RWPE1 (cell line): ENCODE measurements at places on chromosomes 5 and 9.

GRCh38 chr5:143139585-143139984, 263.9 kb downstream of the NR3C1 start:
- DNase-seq, result no peak

- DNase-seq, result no peak
Observed at GRCh38 chr9:102054811-102055210, 316.4 kb upstream of the GRIN3A start.

GRCh38 chr9:89236955-89237573, 58.4 kb upstream of the SHC3 start:
- DNase-seq, result no peak

DNA sequence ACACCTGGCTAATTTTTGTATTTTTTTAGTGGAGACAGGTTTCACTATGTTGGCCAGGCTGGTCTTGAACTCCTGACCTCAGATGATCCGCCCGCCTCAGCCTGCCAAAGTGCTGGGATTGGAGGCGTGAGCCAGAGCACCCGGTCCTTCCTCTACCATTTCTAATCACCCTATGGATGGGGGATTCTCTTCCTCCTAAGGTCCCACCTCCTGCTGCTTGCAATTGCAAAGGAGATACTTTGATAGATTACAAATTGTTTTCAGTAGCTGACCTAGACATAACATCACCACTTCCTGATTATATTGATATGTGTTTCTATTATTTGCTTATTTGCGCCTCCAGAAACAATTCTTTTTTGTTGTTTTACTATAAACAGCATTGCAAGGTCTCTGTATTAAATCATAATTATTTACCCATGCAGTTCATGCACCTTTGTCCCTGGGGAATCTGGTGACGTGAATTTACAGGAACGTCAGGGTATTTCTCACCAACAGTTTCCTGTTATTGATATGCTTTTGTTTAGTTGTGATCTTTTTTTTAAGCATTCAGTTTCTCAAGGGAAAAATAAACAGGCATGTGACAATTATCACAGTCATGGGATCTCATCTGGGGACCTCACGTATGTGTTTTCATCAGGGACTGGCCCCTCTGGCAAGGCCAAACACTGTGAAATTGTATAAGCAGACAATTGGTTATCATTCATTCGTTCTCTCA, 43.2 kb downstream of the ESM1 start:
- no peak for DNase-seq

DNA sequence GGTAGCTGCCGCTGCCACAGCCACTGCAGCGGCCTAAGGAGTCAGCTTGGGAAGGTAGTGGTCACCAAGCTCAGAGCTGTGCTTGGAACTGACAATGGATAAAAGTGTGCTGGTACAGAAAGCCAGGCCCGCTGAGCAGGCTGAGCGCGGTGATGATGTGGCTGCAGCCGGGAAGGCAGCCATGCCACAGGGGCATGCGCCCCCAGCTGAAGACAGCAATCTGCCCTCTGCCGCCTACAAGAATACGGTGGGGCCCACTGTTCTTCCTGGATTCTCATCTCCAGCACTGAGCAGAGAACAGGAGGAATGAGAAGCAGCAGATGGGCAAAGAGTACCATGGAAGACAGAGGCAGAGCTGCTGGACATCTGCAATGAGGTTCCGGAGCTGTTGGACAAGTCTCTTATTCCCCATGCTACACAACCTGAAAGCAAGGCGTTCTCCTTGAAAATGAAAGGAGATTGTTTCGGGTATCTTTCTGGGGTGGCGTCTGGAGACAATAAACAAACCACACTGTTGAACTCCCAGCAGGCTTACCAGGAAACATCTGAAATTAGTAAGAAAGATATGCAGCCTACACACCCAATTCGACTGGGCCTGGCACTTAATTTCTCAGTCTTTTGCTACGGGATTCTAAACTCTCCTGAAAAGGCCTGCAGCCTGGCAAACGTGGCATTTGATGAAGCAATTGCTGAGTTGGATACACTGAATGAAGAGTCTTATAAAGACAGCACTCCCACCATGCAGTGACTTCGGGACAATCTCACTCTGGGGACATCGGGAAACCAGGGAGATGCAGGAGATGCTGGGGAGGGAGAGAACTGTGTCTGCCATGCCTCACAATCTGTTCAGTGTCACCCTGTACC, 22.8 kb upstream of the ANKRD18A start:
- no peak for DNase-seq

- DNase-seq, result no peak
Observed at GRCh38 chr9:75907329-75907728, 16.9 kb downstream of the PCSK5 start.

- DNase-seq, result peak; percentile 41
Observed at GRCh38 chr5:179827680-179828079, 7.0 kb downstream of the SQSTM1 start.

DNA sequence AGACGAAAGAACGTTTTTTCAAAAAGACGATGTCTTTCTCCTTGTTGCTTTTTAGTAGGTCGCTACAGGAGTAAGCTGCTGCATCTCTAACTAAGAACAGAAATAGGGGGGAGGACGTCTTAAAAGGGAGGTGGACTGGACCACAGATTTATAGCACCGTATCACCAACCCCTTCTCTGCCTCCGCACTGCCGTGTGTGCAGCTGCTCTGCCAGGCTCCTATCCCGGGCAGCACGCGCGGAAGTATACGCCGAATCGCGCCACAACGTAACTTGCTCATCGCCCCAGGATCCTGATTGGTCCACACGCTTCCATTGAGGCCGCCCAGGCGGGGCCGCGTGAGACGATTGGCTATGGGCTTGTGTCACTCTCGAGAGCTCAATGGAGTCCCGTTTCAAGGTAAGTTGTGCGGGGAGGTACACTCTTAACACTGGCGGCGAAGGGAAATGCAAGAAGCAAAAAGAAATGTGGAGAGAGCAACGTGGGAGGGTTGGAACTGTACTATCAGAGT, at the start of gene ELAVL2:
TSS of gene ELAVL2 (minus strand) at position 121 of the 510 bp plus-strand sequence. CDS start 64,006 bp downstream, outside the sequence.
- DNase-seq, result peak; percentile 98

DNA sequence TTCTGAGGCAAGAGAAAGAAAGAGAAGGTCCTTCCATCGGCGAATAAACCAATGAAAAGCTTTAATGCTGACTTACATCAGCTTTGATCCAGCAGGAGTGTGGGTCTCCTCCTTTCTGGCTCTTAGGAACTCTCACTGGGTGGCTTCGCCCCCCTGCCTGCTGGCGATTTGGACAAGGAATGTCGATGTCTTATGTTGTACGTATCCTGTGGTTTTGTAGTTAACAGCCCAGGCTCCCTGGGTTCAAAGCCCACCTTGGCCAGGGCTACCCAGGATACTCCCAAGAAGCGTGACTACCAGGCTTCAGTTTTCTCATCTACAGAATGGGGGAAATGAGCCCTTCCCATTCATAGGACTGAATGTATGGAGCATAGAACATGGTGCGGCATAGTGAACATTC, 124.2 kb downstream of the ROR2 start:
- DNase-seq, result no peak

DNA sequence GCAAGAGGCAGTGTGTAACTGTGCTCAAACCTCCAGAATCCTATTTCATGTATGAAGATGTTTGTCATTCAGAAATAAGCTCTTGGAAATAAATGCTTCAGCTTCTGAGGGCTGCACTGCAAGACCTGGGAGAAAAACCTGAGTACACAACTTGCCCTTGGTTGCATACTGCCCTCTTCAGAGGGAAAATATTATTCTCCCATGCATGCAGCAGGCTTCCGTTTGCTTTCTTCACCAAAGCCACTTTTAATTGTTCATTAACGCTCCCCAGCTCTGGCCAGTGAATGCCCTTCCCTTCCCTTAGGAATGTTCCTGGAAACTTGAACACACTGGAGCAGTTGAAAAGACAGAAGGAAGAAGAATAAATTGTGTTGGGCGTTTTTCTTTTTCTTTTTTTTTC, 2.5 kb upstream of the WHRN start:
- DNase-seq, result peak; percentile 46

GRCh38 chr9:113705306-113705927, 170.7 kb upstream of the ZNF618 start:
- no peak for DNase-seq

GRCh38 chr5:78659714-78660113, 11.1 kb upstream of the LHFPL2 start:
- DNase-seq, result no peak

- DNase-seq, result peak; percentile 54
Observed at GRCh38 chr5:59813761-59814536, 79.6 kb downstream of the PDE4D start.

DNA sequence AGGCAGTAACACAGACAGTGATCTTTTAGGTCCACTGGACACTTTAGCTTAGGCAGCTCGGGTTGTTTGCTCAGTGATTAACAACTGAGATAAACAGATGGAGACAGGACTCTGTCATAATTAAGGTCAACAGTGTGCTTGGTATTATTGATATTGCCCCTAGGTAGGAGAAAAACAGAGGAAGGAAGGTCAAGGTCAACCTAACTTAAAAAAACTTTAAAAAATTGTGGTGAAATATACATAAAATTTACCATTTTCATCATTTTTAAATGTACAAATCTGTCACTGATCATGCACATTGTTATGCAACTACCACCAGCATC, 2.1 kb upstream of the HSPA4 start:
- no peak for DNase-seq

DNA sequence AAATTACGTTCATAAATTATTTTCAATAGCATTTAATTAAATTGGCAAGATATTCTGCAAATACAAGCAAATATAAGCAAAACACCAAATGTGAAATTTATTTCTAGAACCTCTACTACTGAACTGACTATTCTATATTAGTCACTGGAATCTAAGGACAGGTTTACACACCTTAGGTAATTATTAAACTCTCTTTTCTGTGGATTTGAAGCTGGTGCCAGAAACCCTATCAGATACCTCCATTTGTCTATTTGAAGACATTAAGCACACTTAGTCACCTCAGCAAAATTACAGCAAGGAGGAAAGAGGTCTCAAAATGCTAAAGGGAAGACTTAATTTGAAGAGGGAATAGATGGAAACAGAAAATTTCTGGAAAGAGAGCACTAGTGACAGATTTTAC, 83.4 kb downstream of the CPLANE1 start:
- no peak for DNase-seq
